AG04450 (cell line): ENCODE measurements at places on chromosomes 1 and 21.

DNA sequence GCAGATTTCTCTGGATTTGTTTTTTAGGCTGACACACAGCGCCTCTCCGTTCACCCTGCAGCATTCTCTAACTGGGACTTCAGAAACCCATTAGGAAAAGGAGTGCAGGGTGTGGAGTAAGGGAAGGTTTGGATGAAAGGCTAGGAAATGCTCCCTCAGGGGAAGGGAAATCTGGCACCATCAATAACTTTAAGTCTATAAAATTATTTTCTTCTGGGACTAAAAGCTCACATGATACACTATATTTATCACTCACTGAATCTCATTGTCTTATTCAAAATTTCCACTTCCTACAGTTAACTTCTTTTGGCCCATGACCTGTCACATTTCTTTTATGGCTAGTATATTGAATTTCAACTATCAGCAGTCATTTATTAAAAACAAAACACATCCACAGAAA is 45.8 kb upstream of the HLX start:
- no peak for DNase-seq

DNA sequence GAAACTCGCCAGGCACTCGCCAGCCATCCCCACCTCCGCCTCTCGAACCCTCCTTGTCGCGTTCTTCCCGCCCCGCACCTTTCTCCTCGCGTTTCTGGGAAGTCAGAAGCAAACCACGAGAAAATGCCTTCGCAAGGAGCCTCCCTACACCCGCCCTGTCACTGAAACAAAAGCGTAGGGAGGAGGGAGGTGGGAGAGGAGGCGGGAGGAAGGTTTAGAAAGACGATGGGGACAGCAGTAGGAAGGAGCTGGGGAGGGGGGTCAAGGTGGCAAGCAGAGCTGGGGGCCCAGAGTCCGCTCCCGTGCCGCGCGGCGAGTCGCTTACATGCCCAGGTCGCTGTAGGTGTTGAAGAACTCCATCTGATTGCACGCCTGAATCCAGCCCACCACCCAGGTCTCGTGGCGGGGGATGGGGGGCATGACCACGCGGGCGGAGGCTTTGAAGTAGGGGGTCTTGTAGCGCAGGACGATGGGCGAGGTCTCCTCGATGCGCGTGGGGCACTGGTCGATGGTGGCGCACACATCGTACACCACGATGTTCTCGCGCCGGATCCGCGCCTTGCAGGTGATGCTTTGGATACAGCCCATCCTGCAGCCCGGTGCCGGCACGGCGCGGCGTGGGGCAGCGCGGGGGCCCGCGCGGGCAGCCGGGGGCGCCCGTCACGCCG is 1.0 kb downstream of the FAM78B start:
- DNase-seq: no peak

DNA sequence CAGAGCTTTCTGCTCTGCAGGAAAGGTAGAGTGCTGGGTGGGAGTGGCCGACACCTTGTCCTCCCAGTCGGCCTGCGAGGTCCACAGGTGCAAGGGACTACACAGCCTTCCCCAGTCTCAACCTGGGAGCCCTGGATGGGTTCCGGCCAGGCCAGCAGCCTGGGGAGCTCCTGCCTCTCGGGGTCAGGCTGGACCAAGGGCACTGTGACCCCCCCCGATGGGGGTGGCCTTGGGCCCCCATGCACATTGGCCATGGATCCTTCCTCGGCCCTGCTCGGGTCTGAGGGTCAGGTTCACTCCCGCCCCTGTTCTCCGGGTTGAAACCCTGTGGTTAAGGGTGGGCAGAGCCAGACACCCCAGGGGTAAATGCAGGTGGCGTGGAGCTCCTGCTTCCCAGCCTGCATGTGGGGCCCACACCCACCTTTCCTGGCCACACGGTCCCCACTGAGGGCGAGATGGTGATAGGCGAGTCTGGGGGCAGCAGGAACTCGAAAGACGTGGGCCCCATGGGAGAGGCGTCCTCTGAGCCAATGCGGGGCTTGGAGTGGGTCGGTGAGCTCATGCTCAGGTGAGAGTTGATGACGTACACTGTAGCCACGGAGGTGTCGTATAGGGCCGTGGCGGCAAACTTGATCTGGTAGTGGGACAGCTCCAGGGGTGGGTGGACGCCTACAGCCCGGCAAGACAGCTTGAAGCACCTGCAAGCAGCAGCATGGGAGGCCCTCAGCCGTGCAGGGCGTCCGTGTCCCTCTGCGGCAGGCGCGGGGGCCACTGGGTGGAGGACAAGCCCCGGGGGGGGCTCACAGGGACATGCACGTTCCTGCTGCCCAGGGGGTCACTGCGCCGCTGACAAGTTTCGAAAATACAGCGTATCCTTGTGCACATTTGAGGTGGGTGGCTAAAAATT is 10.8 kb upstream of the TMEM52 start:
- DNase-seq: no peak

DNA sequence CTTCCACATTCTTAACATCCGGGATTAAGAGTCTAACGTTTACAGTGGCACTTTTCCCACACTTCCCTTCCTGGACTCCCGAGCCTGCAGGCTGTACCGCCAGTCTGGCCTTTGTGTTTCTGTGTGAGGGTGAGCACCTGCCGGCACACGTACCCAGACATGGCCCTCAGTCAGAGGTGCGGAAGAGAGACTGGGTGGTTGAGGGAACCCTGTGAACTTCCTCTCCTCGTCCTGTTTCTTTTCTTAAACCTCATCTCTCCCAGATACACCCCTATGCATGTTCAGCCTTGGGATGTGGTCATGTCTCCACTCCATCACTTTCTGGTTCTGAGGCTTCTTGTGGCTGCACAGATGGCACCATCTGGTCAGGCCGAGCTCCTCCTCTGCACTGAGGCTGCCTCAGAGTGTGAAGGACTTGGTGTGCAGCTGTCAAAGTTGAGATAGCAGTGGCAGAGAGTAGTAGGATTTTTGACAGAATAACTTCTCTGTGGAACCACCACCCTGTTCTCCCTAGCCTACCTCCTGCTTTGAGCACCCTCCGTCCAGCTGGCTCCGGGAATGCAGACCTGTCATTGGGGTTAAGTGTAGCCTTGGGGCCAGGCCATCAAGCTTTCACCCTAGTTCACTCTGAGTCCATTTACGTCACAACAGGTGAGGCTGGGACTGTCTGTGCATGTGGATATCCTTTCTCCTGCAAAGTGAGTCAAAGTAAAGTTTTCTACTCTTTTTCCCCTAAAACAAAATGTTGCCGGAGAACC is 31.4 kb downstream of the VASH2 start:
- no peak for DNase-seq

DNA sequence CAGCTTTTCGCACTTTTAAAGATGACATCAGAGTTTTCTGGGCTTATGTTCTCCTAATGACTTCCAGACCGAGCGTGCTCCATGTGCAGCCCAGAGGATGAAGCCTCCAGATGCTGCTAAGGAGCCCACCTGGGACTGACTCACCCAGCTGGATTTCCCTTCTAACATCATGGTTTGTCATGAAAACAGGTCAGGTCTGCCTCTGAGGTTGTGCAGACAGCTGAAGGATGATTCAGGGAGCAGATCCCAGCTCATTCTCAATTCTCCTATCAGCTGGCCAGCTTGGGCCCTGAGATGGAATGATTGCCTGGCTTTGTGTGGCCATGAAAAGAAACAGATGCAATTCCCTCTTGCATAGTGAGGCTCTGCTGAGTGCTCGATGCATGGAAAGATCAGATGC is 123.9 kb upstream of the DUSP10 start:
- peak; percentile 79 for DNase-seq

GRCh38 chr1:158374860-158375259 is 21.2 kb downstream of the CD1E start:
- no peak for DNase-seq

- peak; percentile 20 for DNase-seq
Observed at GRCh38 chr1:204258213-204259115, 44.7 kb upstream of the GOLT1A start.

DNA sequence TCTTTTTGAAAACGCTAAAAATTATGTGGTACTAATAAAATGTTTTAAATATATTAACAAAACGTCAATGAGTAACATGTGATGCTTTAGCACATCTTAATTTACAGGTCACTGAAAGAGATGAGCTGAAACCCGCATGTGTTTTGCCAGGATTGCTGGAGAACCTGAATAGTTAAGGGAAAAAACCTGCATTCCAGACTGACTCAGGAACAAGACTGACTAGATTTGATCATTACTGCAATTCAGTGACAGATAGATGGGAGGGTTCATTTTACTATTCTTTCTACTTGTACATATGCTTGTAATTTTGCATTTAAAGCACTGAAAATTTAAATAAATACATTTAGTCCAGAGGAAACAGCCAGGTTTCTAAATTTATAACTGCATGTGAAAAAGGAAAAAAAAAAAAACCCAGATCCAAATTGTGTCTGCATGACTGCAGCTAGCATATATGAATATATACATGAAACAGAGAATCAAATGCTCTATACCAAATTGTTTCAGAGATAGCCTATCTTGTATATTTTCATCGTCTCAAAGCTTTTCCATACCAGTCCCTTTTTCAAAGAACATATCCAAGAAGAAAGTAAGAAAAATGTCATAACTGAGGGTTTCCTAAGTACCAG is 71.7 kb downstream of the APP start:
- no peak for DNase-seq

GRCh38 chr1:192654591-192655251 is 18.8 kb downstream of the RGS13 start:
- DNase-seq: no peak

DNA sequence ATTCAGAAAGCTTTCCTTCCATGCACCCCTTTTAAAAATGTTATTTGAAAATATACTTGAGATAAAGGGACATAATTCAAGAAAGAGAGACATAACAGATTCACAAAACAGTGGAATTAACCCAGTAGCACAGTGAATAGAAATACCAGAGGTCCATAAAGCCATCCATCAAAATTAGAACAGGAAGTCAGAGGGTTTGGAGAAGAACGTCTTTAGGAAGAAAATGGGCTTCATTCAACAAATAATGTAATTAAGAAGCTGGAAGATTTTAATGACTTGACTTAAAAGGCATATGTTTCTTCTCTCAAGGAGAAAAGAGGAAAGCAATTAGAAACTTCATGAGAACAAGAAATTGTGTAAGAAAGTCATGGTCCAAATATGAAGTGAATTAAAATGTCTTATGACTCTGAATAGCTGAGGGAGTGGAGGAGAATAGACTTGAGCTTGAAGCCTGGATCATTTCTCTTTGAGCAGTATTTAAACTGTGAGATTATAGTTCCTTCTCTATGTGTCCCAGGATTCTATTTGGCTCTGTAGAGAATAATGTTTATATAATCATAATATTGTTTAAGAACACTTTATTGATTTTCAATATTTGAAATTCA is 7.9 kb upstream of the HCRTR1 start:
- DNase-seq: no peak

DNA sequence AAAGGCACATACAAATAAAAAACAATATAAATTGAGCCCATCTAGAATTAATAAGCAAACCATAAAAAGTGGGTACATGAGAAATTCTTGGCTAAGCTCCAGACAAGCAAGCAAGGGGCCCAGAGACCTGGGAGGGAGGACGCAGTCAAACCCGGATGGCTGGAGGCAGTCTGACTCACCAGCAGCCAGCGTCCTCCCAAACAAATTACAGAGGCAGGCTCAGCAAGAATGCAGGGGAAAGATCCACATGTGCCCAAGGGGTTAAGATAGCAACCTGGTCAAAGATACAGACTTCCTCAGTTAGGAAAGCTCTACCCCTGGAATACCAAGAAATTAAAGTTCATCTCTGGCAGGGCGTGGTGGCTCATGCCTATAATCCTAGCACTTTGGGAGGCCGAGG is 7.4 kb upstream of the TIAM1 start:
- no peak for DNase-seq

DNA sequence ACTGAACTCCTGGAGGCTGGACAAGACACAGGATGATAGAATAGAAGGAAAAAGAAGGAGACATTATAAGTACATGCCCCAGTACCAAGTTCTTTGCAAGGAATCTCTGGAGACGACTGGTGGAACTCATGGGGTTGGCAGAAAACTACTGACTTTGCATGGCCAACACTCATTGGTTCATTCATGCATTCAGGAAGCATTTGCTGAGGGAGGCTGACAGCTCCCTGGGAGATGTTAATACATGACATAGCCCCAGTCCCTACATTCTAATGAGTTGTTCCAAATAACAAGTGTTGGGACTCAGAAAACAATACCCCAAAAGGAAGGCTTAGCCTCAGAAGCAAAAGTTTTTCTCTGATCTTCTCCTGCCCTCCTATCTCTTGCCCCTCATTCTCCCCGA is 172.8 kb upstream of the IRF2BP2 start:
- DNase-seq: no peak

DNA sequence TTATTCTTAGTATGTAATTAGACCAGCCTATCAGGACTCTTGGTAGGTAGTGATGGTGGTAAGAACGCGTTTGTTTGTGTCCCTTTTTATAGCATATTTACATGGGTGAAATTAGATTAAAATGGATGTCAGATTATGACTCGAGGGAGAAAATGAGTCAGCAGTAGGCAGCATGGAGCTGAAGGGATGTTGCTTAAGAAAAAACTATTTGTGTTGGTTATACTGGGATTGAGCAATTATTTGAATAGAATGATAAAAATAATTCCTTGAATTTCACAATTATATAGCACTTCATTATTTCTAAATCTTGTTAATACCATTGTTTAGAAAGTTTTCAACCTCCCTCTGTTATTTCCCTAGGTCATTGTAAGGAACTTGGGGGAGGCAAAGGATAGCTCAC is 348.8 kb downstream of the RYR2 start:
- no peak for DNase-seq

DNA sequence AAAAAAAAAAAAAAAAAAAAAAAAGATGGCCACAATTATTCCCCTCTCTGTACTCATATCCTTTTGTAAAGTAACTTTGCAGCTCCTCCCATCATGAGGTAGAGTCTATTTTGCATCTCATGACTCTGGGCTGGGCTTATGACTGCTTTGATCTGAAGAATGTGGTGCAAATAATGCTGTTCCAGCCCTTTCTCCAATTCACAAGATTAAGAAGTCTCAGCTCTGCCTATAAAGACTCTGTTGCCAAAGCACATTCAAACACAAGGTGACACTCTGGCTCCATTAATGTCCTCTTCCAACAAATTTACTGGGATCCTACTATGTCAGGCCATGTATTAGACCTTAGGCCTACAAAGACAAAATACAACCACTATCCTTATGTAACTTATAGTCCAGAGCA is 64.8 kb upstream of the PTCH2 start:
- DNase-seq: no peak

GRCh38 chr1:5948681-5949005 is 43.6 kb downstream of the NPHP4 start:
- DNase-seq: no peak

GRCh38 chr1:40344597-40344996 is 27.5 kb upstream of the COL9A2 start:
- peak; percentile 23 for DNase-seq

DNA sequence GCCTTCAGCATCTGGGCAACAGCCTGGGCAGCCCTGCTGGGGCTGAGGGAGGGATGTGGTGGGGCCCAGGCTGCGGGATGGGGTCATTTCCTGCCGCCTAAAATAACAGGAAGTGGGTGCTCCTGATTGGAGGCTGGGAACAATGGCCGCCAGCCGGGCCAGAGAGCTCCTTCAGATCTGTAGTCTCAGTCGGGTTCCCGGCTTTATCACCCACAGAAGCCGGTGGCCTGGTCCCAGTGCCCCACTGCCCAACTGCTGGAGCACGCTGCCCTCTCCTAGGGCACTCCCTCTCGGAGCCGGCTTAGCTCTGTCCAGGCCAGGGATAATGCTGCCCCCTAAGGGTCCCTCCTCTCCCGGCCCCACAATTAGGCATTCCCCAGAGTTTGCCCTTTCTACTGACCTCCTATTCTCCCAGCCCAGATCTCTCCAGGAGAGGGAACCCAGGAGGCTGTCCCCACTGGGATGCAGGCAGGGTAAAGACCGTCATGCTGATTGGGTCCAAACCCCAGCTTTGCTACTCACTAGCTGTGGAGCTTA is 5.1 kb downstream of the MAP7D1 start:
- no peak for DNase-seq
